ENCODE measurements at places on chromosomes 6 and 20. TPM values are rescaled to one million over a fixed set of nuclear protein-coding genes. Genes with fewer than 3 reads are reported as not detected.

DNA sequence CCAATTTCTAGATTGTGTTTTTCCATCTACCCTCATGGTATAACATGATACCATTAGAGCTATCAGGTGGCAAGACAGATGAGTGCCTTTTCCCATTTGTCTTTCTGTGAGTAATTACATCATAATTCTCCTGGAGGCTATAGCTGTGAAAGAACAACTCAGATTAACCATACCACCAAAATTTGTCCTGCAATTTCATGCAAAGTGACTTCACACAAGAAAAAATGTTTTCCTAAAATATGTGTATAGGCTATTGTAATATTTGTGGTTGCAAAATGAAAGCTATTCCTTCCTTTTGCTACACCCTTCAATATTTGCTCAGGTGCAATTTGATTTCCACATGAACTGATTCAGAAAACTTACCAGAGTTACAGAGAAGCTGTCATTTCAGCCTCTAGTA, 547.7 kb upstream of the ID4 start:
- DNase-seq = no peak

GRCh38 chr20:51460569-51461265, 81.8 kb downstream of the NFATC2 start:
- no peak for DNase-seq

- DNase-seq = peak; percentile 69
Observed at GRCh38 chr20:56362833-56363413, 4.1 kb downstream of the FAM210B start.

The DEFB115 gene
- not detected for total RNA-seq

- DNase-seq = no peak
Observed at GRCh38 chr6:118280210-118280609, 267.9 kb upstream of the PLN start.

The DNAH8 gene
- 0.21 TPM for total RNA-seq

The PBOV1 gene
- not detected for total RNA-seq

DNA sequence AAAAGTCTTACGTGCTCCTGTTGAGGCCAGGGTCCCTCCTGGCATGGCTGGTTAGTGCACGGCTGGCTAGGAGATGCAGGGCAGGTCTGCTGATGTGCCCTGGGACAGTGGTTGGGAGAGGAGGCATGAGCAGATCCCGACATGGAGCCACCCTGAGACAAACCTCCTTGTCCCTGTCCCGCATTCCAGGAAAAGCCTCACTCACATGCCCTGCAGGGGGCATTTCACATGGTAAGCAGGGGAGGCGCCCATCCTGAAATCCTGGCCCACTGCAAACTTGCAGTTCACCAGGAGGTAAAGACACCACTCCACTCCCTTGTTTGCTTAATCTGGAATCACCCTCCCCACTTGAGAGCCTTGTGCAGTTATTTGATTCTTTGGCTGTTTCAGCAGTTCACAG, 116.7 kb upstream of the SLC24A3 start:
- DNase-seq = no peak

Data from osteocyte (in vitro differentiated cells).